ENCODE measurements at places on chromosomes 5 and 9.

- DNase-seq: no peak
Measured at GRCh38 chr5:97181856-97182545, 1.0 kb downstream of the RIOK2 start.

DNA sequence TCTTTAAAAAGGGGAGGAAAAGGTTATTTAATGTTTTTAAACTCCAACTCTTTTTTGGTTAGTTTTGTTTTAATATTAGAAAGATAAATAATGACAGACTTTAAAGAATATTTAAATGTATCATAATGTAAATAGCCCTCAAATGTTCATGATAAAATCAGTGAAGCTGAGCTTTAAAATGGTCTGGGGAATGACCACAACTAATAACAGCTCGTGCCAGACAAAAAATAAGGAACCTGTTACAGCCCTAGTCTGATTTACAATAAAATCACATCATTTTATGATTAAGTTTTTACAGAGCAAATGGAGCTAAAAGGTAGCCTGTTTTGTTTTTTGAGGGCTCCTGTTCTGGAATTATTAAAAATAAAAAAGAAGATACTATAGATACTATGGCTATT, 46.1 kb downstream of the VCAN start:
- DNase-seq: no peak

DNA sequence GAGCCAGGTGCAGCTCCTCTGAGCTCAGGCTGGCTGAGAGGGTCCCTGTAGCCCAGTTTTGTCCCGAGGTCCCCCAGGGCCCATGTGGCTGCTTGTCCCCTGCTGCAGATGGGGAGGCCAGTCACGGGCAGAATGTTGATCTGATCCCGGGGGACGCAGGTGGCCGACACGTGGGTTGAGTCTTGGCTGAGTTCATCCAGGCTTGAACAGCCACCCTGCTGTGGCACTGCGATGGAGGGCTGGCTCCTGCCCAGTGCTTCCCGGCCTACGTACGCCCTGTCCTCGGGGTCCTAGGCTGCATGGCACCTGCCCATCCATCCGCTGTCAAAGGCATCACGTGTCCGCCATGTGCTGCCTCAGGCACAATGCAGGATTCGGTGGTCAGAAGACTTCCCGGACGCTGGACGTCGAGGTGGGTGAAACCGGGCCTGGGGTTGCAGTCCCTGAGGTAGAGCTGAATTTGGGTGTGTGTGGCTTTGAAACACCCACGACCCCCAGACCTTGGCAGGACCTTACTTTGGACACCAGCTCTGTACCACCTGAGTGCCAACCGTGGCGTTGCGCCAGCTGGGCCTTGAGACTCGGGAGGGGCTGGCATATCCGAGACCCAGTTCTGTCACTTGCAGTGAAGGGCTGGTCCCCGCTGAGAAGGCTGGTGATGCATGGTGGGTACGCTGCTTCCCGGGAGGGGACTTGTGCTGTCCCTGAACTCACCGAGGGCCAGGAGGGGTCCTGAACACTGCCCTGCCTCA, 22.3 kb downstream of the RXRA start:
- no peak for DNase-seq

DNA sequence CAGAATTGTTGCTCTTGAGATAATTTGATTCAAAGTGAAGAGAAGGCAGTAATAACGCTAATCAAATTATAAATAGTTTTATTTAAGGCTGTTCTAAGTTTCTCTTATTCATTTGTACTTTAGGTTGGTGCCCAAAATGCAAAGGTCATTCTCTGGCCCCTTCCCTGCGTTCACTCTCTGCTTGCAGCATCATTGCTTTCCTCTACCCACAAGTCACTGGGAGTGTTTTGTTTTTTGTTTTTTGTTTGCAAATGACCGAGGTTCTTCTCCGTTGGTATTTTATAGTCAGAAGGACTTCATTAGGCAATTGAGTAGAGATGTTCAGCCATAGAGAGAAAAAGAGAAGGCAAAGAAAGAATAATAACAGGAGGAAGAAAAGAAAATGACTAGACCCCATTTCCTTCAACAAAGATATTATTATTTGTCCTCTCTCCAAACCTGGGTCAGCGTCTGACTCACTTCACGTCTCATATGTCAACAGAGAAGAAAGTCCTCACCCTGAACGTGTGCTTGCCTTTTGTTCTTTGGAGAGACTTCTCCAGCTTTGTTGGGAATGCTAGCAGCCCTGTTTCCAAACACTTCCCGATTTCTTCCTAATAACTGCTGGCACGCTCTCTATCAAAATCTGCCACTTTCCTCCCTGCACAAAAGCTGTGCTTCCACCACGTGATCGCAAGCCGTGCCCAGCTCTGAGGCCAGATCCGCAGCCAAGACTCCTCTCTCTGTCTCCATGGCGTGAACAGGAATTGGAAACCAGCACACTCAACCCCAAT, 119.8 kb downstream of the EBF1 start:
- no peak for DNase-seq

- DNase-seq: no peak
Measured at GRCh38 chr5:81212211-81212751, 20.8 kb upstream of the CKMT2 start.

DNA sequence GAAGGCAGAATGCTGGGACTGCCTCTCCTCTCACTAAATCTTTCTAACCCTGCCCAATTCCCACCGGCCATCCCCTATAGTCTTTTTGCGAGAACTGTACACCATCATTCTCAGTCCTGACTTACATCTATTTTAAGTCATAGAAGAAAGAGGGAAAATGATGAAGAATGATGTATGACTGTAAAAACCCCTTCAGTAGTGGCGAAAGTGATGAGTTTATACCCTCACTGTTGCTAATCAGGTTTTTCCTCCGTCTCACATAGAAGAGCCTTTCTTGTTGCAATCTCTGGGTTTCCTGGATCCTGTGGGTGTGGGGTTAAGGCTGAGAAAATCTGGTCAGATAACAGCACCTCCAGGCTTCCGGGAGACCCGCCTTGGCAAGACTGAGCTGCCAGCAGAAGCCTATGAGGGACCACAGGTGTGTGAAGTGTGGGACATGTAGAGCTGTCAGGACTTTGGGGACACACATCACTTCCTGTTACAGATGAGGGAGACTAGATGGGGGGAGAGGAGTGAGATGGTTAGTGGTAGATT, 147.1 kb upstream of the SLC12A2 start:
- DNase-seq: no peak

DNA sequence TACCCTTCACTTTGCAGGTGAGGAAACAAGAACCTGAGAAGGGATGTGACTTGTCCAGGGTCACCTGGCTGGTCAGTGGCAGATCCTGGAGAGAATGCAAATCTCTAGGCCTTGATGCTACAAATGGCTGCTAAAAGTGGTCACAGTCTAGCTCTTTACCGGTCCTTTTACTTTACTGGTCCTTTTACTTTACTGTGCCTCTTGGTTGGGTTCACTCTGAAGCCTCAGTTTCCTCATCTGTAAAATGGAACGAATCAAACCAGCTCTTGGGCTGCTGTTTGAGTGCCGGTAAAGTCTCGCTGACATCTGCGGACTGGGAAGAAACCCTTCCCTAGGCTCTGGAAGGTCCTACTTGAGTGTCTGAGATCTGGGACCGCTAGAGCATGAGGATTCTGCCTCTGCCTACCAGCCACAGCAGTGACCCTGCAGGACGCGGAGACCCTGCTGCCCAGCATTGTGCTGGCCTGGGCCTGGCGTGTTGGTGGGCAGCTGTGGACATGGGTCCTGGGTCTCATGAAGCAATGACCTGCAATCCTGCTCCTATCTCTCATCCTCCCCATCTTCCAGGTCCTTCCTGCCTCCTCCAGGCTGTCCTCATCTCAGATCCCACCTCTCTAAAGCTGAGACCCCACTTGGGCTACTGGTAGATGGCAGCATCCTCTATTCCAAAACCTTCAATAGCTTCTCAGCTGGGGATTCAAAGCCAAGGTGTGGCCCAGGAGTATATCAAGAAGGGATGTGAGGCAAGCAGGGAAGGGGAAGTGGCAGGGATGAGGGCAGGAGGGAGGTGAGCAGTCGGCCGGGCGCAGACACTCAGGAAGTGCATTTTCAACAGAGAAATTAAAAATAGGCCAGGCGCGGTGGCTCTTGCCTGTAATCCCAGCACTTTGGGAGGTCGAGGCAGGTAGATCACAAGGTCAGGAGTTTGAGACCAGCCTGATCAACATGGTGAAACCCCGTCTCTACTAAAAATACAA, 13.3 kb downstream of the CORO2A start:
- no peak for DNase-seq

DNA sequence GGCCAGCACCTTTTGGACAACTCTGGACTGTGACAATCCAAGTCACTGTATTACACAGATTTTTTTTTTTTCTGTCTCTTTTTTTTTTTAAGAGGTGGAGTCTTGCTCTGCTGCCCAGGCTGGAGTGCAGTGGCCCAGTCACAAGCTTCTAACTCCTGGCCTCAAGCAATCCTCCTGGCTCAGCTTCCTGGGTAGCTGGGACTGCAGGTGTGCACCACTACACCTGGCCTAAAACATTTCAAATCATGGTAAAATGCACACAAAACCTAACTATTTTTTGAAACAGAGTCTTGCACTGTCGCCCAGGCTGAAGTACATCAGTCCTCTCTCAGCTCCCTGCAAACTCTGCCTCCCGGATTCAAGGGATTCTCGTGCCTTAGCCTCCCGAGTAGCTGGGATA, 7.2 kb upstream of the N4BP3 start:
- DNase-seq: no peak

DNA sequence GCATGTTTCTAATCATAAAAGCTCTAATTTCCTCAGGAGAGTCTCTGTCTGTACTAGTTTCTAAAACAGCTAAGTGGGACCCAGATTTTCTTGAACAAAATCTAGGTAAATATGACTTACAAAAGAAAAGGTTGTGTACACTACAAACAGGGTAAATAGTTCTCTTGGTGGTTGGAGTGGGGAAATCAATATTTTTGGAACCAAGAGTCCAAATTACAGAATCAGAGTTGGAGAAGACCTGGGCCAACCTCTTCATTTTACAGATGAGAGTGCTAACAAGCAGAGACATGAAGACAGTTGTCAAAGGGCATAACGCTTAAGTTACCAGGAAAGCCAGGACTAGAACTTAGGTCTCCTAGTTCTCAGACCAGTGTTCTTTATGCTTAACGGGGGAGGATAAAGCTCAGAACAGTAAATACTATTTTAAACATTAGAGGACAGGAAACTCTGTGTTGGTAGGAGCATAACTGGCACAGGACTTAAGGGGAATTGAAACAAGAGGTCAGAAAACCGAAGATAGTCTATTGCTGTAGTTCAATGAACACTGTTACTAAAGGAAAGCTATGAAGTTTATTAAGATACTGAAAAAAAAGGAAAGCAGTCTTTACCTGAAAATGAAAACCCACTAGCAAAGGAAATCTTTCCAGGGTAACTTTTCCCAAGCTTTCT, 9.3 kb upstream of the GOLGA1 start:
- DNase-seq: no peak

GRCh38 chr5:131305138-131305689, 41.4 kb downstream of the CDC42SE2 start:
- no peak for DNase-seq

DNA sequence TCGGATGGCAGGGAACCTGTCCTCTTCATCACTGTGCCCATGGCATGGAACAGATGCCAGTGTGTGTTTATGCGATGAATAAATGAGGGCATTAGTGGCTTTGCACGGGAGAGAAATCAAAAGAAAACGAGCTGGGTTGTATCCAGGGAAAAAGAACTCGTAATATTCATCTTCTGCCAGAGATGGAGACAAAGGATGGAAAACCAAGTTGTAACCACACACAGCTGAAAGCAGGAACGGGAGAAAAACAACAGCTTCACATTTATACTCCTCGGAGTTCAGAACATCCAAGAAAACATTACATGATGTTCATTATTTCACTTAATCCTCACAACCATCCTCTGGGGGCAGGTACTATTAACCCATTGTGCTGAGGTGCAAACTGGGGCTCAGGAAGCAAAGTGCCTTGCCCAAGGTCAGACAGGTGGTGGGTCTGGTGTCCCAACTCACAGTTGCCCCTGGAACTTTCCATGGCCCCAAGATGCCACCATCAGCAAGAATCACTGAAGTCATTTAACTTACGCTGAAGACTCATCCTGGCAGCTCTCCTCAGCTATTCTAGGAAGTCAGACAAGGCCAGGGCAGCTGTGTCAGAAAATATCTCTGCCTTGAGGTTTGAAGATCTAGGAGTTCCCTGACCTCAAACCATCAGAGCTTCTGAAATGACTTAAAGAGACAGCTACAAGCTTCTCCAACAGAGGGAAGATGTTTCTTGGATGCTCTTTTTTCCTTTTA, 250.4 kb downstream of the NSG2 start:
- no peak for DNase-seq

- no peak for DNase-seq
Measured at GRCh38 chr9:95499847-95500246, 16.9 kb downstream of the PTCH1 start.

DNA sequence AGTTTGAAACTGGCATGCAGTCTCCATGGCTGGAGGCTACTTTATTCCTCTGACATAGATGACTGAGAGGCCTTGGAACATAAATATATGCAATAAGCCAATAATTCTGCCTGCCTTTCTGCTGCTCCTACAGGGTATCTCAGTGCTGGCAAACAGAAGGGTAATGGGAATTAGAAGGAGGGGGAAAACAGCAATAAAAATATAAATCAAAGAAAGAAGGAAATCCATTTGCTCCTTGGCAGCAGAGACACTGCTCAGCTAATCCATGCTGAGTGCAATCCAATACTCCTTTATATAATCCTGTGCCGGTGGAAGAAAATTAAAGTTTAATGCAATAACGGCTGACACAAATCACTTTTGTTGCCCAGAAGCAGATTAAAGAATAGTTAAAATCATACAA, 478.9 kb downstream of the SPATA31D1 start:
- DNase-seq: no peak

DNA sequence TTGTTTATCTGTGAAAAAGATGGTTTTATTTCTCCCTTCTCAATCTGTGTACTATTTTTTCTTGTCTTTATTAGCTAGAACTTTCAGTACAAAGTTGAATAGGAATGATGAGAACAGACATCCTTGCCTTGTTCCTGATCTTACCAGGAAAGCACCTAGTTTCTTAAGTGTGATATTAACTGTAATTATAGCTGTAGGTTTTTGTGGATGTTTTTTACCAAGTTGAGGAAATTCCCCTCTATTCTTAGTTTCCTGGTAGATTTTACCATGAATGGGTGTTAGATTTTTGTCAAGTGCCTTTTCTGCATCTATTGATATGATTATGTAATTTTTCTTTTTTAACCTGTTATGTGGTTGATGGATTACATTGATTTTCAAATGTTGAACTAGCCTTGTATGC, 68.7 kb downstream of the KCNN2 start:
- DNase-seq: no peak

- no peak for DNase-seq
Measured at GRCh38 chr5:119274030-119274766, 81.6 kb upstream of the TNFAIP8 start.

Measured in AG04450 (cell line).